ENCODE measurements at places on chromosomes 6 and 20.

GRCh38 chr6:14231071-14231483 lies 113.5 kb downstream of the CD83 start:
- peaks cover 6% of the 10 kb centered on the region for H3K4me1 ChIP-seq
- no peak overlapping the region for H3K4me3 ChIP-seq
- DNase-seq, result no peak
- H3K27ac ChIP-seq, result no peak overlapping the region

- no peak overlapping the region for H3K4me3 ChIP-seq
- DNase-seq, result no peak
- H3K4me1 ChIP-seq, result peaks cover 3% of the 10 kb centered on the region
- no peaks in the 10 kb centered on the region for H3K36me3 ChIP-seq
These were observed 35.9 kb downstream of the DUSP22 start for GRCh38 chr6:328136-328670.

DNA sequence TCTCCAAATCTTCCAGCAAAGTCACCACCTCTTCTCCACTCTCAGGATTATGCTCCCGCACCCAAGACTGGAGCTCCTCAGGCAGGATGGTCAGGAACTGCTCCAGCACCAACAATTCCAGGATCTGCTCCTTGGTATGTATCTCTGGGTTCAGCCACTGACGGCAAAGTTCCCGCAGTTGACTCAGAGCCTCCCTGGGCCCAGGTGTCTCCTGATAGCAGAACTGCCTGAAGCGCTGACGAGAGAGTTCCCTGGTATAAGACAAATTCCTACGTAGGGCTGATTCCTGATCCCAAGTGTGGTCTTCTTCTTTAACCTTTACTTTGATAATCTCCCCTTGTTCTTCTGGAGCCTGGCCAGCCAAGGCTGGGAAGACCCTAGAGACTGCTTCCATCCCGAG lies 60.6 kb downstream of the GPX5 start:
- no peak overlapping the region for H3K4me3 ChIP-seq
- no peaks in the 10 kb centered on the region for H3K36me3 ChIP-seq
- no peak overlapping the region for H3K27ac ChIP-seq
- peaks cover 24% of the 10 kb centered on the region for H3K4me1 ChIP-seq

GRCh38 chr6:30101444-30102413 lies 11.2 kb downstream of the TRIM31 start:
- peak overlapping the region; percentile 21 for H3K27ac ChIP-seq
- peak overlapping the region; percentile 49 for H3K4me3 ChIP-seq
- no peaks in the 10 kb centered on the region for H3K36me3 ChIP-seq
- H3K4me1 ChIP-seq, result peaks cover 47% of the 10 kb centered on the region
- peaks cover 17% of the 10 kb centered on the region for H3K27me3 ChIP-seq

GRCh38 chr20:31663524-31663837 lies 25.8 kb downstream of the COX4I2 start:
- H3K27ac ChIP-seq, result peak overlapping the region; percentile 28
- no peaks in the 10 kb centered on the region for H3K36me3 ChIP-seq
- peaks cover 56% of the 10 kb centered on the region for H3K4me1 ChIP-seq

- H3K27ac ChIP-seq, result no peak overlapping the region
- H3K4me1 ChIP-seq, result peaks cover 2% of the 10 kb centered on the region
- peaks cover 6% of the 10 kb centered on the region for H3K27me3 ChIP-seq
- DNase-seq, result no peak
- no peaks in the 10 kb centered on the region for H3K36me3 ChIP-seq
These were observed 77.0 kb downstream of the ADTRP start for GRCh38 chr6:11701573-11701972.

- H3K27me3 ChIP-seq, result no peaks in the 10 kb centered on the region
- no peak overlapping the region for H3K4me3 ChIP-seq
- no peaks in the 10 kb centered on the region for H3K4me1 ChIP-seq
- no peak overlapping the region for H3K27ac ChIP-seq
These were observed 1.4 kb downstream of the NPBWR2 start for GRCh38 chr20:64105846-64106434.

GRCh38 chr6:38261626-38262025 lies 378.1 kb downstream of the BTBD9 start:
- no peak overlapping the region for H3K4me3 ChIP-seq
- no peak overlapping the region for H3K27ac ChIP-seq
- H3K27me3 ChIP-seq, result no peaks in the 10 kb centered on the region
- H3K36me3 ChIP-seq, result no peaks in the 10 kb centered on the region
- DNase-seq, result no peak

DNA sequence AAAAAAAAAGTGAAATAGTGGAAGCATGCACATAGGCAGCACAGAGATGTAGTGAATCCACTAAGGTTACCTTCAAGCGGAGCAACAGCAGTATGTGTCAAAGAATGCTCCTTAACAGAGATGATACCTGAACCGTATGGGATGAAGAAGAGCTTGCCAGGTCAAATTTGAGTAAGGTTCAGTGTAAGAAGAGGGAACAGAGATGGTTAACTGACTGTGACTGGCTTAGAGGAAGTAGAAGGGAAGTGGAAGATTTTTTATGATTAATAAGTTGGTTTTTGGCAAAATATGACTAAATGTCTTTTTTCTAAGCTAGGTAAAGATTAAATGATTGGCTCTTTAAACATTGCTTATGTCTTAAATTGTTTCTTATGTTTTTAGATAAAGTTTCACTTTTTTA lies 52.6 kb upstream of the C20orf144 start:
- H3K27me3 ChIP-seq, result no peaks in the 10 kb centered on the region
- no peaks in the 10 kb centered on the region for H3K4me1 ChIP-seq
- no peak overlapping the region for H3K27ac ChIP-seq

DNA sequence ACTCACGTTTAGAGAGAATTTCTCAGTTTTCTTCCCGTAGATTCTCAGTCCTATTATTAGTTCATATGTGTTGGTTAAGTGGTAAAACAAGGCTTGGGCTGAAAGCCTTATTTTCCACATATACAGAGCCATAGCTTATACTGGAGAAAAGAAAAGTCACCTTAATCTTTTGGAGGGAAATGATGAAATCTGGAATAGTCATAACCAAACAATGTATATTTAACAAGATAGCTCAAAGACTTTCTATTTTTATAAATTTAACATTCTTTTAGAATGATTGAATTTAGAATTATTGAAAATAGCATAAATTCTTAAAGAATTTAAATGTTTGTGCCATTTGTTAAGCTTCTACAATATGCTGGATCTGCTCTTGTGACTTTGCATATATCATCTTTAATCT lies 85.8 kb downstream of the CDKAL1 start:
- no peak overlapping the region for H3K4me3 ChIP-seq
- DNase-seq, result no peak
- H3K36me3 ChIP-seq, result no peaks in the 10 kb centered on the region
- no peak overlapping the region for H3K27ac ChIP-seq

GRCh38 chr6:42260396-42260888 lies 42.8 kb upstream of the MRPS10 start:
- no peak overlapping the region for H3K27ac ChIP-seq
- H3K27me3 ChIP-seq, result no peaks in the 10 kb centered on the region
- H3K4me3 ChIP-seq, result no peak overlapping the region
- DNase-seq, result no peak

GRCh38 chr6:167826230-167826895 lies 348 bp upstream of the AFDN start:
- H3K4me3 ChIP-seq, result peak overlapping the region; percentile 72
- DNase-seq, result peak; percentile 33
- no peaks in the 10 kb centered on the region for H3K36me3 ChIP-seq
- no peak overlapping the region for H3K27ac ChIP-seq
- H3K4me1 ChIP-seq, result peaks cover 19% of the 10 kb centered on the region

- no peaks in the 10 kb centered on the region for H3K36me3 ChIP-seq
- no peak overlapping the region for H3K4me3 ChIP-seq
- H3K27me3 ChIP-seq, result no peaks in the 10 kb centered on the region
- H3K4me1 ChIP-seq, result peaks cover 4% of the 10 kb centered on the region
These were observed 1.6 kb upstream of the ZFP64 start for GRCh38 chr20:52193133-52193532.

GRCh38 chr6:151692216-151692615 lies 115.3 kb upstream of the ESR1 start:
- H3K36me3 ChIP-seq, result no peaks in the 10 kb centered on the region
- DNase-seq, result no peak
- no peak overlapping the region for H3K4me3 ChIP-seq
- no peaks in the 10 kb centered on the region for H3K27me3 ChIP-seq
- no peak overlapping the region for H3K27ac ChIP-seq

DNA sequence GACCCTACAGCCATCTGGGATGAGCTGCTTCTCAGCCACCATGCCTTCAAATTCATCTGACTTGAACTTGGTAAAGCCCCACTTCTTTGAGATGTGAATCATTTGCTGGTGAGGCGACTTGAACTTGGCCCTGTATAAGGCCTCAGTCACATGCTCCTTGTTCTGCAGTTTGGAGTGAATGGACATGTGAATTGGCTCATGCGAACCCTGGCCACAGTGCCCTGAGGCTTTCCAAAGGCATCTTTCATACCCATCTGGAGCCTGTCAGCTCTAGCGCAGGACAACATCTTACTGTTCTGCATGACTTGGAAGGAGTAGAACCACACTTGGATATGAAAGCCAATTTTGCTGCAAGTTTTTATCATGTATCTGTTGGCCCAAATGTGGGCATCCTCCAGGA lies 244.0 kb upstream of the FAM83B start:
- H3K27ac ChIP-seq, result no peak overlapping the region
- no peak for DNase-seq
- no peak overlapping the region for H3K4me3 ChIP-seq
- no peaks in the 10 kb centered on the region for H3K4me1 ChIP-seq

GRCh38 chr6:154767003-154767723 lies 33.9 kb downstream of the SCAF8 start:
- DNase-seq, result no peak
- no peak overlapping the region for H3K27ac ChIP-seq
- no peaks in the 10 kb centered on the region for H3K27me3 ChIP-seq
- H3K36me3 ChIP-seq, result no peaks in the 10 kb centered on the region

DNA sequence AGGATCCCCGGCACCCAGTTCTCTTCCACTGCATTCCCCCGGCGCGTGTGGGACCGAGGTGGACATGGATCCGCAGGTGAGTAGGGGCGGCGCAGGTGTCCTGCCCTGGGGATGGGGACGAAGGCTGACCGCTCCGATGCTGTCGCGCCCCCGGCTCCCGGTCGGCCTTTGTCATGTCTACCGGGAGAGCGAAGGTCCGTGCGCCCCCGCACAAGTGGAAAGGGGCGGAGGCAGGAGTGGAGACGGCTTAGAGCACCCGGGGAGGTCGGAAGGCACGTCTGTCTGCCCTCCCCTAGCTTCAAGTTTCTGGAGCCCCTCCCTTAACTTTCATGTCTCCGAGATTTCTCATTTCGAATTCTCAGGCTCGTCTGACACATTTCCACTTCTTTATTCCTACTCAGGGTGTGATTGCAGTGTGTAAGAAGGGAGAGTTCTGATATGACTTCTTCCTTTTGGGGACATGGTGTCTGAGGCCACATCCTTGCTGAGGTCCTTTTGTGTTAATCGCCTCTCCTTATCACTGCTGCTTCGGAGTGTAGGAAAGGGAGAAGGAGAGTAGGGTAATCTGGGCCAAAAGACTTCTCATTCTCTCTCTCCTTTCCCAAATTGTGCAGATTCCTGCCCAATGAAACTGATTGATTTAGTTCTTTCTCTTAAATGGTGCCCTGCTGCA lies 435 bp downstream of the KIFC1 start:
- H3K36me3 ChIP-seq, result no peaks in the 10 kb centered on the region
- H3K4me3 ChIP-seq, result peak overlapping the region; percentile 78
- DNase-seq, result no peak
- H3K27ac ChIP-seq, result peak overlapping the region; percentile 85
- no peaks in the 10 kb centered on the region for H3K27me3 ChIP-seq

DNA sequence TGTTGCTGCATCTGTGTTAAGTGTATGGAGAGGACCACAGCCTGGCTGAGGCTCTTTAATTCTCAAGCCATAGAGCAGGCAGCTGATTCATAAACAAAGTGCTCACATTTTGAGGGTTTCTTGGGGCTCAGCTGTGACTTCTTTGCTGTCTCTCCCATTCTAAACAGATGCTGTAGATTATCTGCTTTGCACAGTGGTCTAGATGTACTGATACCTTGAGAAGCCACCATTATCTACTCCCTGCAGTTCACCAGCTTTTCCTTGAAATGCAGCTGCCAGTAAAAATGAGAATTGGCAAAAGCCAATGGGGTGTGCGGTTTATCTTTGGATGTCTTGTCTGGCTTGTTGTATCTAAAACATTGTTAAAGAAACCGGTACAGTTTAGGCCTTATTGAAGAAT lies 5.2 kb upstream of the CNR1 start:
- no peaks in the 10 kb centered on the region for H3K36me3 ChIP-seq
- DNase-seq, result no peak
- peaks cover 27% of the 10 kb centered on the region for H3K27me3 ChIP-seq
- no peak overlapping the region for H3K4me3 ChIP-seq
- peaks cover 9% of the 10 kb centered on the region for H3K4me1 ChIP-seq
- no peak overlapping the region for H3K27ac ChIP-seq

- DNase-seq, result no peak
- H3K27ac ChIP-seq, result no peak overlapping the region
- H3K36me3 ChIP-seq, result no peaks in the 10 kb centered on the region
- no peak overlapping the region for H3K4me3 ChIP-seq
These were observed 391.4 kb upstream of the CITED2 start for GRCh38 chr6:139765825-139766285.

GRCh38 chr20:37544386-37544785 lies 16.7 kb upstream of the BLCAP start:
- no peak for DNase-seq
- no peak overlapping the region for H3K27ac ChIP-seq
- no peaks in the 10 kb centered on the region for H3K4me1 ChIP-seq
- H3K36me3 ChIP-seq, result no peaks in the 10 kb centered on the region
- H3K27me3 ChIP-seq, result peaks cover 5% of the 10 kb centered on the region

GRCh38 chr6:90151576-90152422 lies 144.8 kb downstream of the BACH2 start:
- no peak for DNase-seq
- H3K4me3 ChIP-seq, result no peak overlapping the region
- no peaks in the 10 kb centered on the region for H3K27me3 ChIP-seq
- peaks cover 48% of the 10 kb centered on the region for H3K4me1 ChIP-seq

DNA sequence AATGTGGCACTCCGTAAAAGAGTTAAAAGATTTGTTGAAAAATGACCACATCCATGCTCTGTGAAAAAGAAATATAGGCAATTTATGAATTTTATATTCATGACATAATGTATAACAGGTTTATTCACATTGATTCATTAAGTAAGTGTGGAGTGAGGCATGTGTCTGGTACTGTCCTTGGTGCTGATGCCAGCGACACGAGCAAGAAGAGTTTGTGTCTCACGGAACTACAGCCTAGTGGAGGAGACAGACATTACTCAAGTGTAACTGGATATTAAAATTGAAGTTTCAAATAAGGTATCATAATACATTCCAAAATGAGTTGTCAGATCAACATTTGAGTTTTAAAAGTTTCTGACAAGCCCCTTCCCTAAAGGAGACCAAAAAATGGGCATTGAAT lies 158.2 kb upstream of the PRND start:
- peak; percentile 15 for DNase-seq
- H3K4me3 ChIP-seq, result no peak overlapping the region
- H3K36me3 ChIP-seq, result no peaks in the 10 kb centered on the region
- no peaks in the 10 kb centered on the region for H3K4me1 ChIP-seq
- H3K27ac ChIP-seq, result no peak overlapping the region

GRCh38 chr6:52286798-52287432 lies 2.4 kb upstream of the MCM3 start:
- no peak overlapping the region for H3K4me3 ChIP-seq
- no peaks in the 10 kb centered on the region for H3K36me3 ChIP-seq
- H3K4me1 ChIP-seq, result peaks cover 34% of the 10 kb centered on the region
- H3K27ac ChIP-seq, result peak overlapping the region; percentile 72
- DNase-seq, result peak; percentile 28
